ENCODE measurements at places on chromosomes 6 and 20.

- no peak for DNase-seq
Observed at GRCh38 chr6:386688-387266, 4.8 kb upstream of the IRF4 start.

DNA sequence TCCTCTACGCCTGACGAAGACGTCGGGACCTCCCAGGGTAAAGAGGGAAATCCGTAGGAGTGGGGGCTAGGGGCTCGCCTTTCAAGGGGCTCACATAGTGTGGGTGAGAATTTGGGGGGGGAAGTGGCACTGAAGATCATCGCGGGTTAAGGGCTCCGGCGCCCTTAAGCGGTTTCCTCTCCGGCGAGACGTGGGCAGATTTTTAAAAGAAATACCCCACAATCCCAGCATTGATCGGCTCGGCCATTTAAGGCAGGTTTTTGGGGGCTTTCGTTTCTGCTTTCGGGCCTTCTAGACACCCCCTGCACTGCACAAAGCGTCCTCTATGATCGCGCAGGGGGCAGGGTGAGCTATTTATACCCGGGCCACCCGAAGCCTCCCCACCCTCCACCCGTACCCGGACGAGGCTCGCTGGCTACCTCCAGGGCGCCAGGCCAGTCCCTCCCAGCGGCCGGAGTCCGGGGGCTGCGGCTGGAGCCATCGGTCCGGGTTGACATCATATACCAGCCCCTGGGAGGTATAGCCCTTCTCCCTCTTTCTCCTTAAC, 1.2 kb downstream of the NKX2-2 start:
- no peak for DNase-seq

- DNase-seq: no peak
Observed at GRCh38 chr6:35216412-35216732, 2.6 kb downstream of the SCUBE3 start.

- DNase-seq: no peak
Observed at GRCh38 chr6:31681135-31681671, 336 bp upstream of the LY6G5C start.

GRCh38 chr6:161584051-161584450, 310.2 kb upstream of the AGPAT4 start:
- DNase-seq: no peak

- no peak for DNase-seq
Observed at GRCh38 chr6:74891349-74891831, 314.5 kb downstream of the COL12A1 start.

All from activated CD8-positive, alpha-beta memory T cell treated with anti-CD3 and anti-CD28 coated beads for 1 hour (primary cell).